ENCODE measurements at places on chromosomes 1 and 21.
A peak's percentile ranks its signal among the peaks of the same experiment; 100 is the strongest.

DNA sequence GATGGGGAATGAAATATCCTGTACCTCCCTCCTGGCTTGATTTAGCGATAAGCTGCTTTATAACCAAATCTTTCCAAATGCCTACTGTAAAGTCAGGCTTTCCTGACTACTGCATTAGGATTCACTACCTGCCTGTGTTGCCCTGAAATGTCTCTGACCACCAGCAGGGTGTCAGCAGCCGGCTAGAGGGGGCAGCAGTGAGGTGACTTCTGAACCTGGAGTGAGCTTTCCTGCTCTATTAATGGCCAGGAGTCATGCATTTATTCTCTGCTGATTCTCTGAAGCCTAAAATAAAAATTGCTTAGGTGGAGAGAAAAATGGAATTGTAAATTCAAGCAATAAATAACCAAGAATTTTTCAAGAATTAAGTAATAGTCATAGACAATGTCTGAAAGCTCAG, 2.5 kb downstream of the BACE2 start:
- DNase-seq: peak; percentile 19

DNA sequence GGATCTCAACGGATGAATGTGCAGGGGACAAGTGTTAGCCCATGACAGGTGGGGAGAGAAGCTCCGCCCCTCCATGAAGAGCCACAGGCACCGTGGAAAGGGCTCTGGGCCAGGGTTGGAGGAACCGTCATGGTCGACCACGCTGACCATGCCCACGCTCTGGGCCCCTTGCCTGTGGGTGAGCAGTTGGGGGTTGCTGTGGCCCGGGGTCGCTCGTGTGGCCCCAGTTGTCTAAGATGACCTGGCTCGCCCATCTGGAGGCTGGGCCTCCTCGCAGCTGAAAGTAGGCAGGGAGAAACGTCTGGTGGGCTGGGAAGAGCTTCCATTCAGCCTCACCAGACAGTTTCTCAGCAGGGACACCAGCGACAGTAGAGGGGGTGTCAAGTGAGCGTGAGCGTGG, 13.1 kb upstream of the UTS2 start:
- DNase-seq: no peak

DNA sequence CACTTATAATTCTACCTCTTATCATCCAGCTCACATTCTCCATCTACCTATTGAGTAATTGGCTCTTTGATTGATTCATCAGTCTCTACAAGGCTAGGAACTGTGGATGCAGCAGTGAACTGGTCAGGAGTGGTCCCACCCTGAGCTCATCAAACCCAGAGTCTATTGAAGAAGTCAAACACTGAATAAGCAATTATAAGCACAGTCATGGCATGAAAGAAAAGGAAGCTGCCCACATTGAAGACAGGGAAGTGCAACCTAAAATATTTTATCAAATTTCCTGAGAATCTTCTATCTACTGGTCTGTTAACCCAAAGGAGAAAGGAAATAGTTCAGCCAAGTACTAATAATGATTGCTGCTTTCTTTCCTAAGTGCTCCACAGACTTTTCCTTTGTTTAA, 35.7 kb downstream of the ACP6 start:
- DNase-seq: no peak

- no peak for DNase-seq
Measured at GRCh38 chr1:108858230-108858950, 1.5 kb upstream of the AKNAD1 start.

- DNase-seq: no peak
Measured at GRCh38 chr1:10594595-10595223, 120.0 kb downstream of the PEX14 start.

DNA sequence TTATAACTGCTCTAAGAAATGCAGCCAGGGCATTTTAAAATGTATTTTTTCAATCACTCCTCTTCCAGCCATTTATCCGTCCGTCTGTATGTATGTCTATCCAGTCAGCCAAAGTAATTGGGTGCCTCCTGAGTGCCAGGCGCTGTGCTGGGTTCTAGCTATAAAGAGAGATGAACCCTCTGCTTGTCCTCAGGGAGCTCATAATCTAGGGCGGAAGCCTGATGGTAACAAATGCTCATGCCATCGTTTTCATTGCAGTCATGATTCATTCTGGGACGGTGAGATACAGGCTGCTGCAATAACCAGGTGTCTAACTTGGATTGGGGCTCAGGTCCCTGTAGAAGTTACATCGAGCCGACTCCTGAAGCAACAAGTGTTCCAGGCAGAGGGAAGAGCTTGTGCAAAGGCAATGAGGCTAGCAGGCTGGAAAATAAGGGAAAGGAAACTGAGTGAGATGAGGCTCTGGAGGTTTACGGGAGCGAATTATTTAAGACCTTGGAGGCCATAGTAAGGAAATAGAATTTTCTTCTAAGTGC, 11.6 kb downstream of the IFI6 start:
- no peak for DNase-seq

DNA sequence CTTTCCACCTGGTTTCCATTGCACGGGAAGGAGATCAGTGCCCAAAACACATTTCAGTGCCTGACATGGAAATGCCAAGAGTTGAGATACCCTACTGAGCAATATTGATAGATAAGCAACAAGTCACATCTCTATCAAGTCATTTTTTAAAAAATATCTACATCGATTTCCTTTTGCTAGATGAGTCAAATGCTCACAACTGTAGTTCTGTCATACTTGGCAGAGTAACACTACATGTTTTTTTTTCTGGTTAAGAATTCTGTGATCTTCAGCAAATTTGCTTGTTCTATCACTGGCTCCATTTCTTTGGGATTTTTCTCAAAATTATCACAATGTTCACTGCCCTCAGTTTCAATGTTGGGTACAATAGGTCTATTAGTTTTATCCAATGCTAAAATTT, 145.4 kb downstream of the ZC3H11B start:
- DNase-seq: no peak
